ENCODE measurements at places on chromosomes 5 and 9.
A peak's percentile ranks its signal among the peaks of the same experiment; 100 is the strongest.

DNA sequence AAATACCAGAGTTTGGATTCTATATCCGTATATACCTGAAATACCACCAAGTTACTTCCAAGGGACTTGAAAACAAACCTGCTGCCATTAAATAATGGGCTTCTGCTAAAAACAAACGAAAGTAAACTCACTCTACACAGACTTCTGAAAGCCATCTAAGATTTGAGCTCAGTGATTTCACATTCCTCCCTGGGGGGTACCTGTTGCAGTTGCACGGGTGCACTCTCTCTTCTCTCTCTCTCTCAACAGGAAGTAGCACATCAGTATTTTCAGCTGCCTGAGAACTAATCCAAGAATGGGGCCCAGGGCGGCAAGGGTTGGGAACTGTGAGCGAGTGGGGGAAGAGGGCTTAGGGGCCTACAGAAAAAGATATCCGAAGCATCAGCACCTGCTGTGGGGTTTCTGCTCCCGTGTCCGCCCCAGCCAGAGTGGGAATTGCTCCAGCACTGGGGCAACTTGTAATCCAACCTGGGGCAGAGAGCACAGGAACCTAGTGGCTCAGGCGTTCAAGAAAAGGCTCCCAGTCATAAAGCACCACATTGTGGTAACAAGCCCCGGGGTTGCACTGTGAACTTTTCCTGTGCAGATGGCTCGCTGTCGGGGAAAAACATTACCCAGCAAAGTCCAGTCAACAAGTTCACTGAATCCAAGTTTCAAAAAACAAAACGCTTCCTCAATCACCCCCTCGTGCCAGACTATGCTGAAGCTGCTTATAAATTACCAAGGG is 99.8 kb downstream of the EFNA5 start:
- DNase-seq: no peak

- no peak for DNase-seq
These were observed 75.9 kb downstream of the TRIO start for GRCh38 chr5:14218897-14219573.

GRCh38 chr5:181217803-181218062 is 5.3 kb upstream of the TRIM41 start:
- no peak for DNase-seq

GRCh38 chr5:74314906-74315305 is 325.6 kb downstream of the ENC1 start:
- DNase-seq: no peak

DNA sequence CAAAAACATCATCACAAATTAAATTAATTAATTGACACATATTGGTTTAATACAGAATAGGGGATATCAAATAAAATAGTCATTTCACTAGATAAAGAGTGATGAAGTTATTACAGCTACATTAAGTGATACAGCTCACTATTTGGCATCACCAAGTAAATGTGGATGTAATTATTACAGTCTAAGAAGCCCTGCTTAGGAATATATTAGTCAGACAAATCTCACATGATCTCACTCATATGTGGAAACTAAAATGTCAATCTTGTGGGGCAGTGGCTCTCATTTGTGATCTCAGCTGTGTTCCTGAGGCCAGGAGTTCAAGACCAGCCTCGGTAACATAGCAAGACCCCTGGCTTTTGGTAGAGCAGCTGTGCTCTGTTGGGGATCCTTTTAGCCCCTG is 233.4 kb upstream of the RGMB start:
- no peak for DNase-seq

DNA sequence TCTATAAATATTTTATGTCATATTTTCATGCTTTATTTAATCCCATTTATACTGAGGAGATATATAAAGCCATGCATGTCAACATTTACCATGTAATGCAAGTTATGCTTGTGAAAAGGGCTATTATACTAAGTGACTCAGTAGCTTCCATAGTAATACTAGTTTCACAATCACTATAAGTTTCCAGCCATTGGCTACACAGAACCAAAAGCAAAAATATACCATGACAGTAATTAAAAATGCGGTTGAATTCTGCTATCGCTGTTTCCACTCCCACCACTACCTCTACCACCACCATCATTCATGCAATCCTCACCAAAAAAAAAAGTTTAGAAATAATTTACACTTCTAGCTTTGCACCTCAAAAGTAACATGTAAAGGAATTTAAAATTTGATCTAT is 60.2 kb downstream of the MLLT3 start:
- no peak for DNase-seq

DNA sequence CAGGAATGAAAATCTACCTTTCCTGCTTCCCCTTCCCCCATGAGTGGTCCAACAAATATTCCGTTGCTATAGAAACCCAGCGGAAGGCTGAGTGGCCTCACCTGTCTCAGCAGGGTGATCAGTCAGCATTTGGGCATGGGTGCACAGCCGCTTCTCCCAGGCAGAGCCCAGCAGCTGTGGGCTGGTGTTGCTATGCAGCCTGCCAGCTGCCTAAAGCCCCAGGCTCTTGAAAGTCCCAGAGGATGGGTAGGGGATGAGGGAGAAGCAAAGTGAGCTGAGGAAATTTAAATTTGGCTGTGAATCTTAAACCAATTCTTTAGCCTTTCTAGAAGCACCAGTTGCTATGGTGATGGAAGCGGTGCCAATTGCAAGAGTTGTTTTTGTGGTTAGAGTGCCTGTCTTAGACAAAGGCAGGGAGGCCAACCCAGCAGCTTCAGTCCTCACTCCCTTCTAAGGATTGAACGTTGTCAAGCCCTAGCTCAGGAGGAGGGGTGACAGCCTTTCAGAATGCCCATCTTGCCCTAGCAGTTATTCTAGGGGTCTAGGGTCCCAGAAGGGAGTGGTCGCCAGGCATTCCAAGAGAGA is 151.5 kb upstream of the PITX1 start:
- no peak for DNase-seq

DNA sequence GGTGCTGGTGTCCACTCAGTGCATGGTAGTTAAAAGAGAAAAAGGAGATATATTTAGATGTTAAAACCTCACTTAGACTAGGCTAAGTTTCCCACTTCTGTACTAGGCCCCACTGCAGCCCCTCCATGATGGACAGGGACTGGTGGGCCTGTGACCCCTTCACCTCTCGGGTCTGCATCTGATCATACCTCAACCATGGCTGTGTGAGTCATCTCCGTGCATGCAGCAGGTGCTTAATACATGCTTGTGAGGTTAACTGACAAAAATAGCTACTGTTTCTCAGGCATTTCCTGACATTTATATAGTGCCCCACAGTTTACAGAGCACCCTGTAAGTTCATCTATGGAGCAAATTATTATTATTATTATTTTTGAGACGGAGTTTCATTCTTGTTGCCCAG is 8.4 kb upstream of the URM1 start:
- DNase-seq: no peak

GRCh38 chr9:251398-251797 is 36.7 kb downstream of the DOCK8 start:
- DNase-seq: no peak

- no peak for DNase-seq
These were observed 180.0 kb downstream of the FGF18 start for GRCh38 chr5:171599411-171599810.

DNA sequence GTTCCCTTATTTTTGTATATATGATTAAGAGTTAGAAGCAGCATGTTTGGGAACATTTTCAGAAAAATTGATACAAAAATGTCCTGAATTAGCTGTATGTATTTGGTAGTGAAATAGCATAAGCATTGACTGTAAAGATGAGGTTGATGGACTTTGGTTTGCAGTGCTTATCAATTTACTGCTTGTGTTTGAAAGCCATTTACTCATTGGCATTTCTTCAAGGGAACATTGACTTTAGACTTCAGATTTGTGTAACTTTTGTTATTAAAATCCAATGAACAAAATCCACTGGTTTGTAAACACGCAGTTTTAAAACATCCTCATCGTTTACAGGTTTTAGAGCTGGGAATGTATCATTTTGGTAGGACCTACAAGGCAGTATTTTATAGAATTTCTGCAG is 61.3 kb downstream of the KDM4C start:
- DNase-seq: no peak

DNA sequence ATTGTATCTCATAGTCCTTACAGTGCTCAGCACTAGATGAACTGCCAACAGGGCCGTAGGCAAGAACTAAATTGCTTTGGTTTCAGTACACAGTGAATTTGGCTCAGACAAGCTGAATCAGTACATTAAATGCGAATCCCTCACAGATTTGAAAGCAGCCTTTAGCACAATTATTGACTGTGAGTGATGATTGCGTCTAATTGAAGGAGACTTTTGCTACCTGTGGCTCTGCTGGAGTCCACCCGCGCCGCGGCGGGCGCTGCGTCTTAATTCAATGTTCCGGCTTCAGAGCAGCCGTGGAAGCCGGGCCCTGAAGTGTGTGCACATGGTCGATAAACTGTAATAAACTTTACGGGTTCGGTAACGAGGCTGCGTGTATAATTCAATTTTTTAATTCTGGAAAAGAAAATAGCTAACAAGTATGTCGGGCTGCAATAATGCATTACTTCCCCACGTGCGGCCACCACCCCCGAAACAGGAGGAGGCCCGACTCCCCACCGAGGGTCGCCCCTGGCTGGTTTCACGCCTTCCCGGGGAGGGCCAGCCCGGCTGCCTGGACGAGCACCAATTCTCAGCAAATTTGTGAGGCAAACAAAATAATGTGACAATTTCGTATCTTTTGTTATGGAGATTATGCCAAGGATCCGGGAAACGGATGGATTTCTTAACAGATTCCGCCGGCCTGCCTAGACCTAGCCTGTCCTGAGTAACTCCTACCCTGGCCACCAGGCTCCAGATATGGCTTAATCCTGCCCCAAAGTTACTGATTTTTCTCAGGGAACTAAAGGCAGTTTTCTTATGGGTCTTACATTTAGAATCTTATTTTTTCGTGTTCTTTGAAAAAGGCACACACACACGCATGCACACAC is 269.4 kb upstream of the IRX1 start:
- DNase-seq: no peak

GRCh38 chr5:154598021-154598420 is 120.0 kb upstream of the HAND1 start:
- DNase-seq: no peak

DNA sequence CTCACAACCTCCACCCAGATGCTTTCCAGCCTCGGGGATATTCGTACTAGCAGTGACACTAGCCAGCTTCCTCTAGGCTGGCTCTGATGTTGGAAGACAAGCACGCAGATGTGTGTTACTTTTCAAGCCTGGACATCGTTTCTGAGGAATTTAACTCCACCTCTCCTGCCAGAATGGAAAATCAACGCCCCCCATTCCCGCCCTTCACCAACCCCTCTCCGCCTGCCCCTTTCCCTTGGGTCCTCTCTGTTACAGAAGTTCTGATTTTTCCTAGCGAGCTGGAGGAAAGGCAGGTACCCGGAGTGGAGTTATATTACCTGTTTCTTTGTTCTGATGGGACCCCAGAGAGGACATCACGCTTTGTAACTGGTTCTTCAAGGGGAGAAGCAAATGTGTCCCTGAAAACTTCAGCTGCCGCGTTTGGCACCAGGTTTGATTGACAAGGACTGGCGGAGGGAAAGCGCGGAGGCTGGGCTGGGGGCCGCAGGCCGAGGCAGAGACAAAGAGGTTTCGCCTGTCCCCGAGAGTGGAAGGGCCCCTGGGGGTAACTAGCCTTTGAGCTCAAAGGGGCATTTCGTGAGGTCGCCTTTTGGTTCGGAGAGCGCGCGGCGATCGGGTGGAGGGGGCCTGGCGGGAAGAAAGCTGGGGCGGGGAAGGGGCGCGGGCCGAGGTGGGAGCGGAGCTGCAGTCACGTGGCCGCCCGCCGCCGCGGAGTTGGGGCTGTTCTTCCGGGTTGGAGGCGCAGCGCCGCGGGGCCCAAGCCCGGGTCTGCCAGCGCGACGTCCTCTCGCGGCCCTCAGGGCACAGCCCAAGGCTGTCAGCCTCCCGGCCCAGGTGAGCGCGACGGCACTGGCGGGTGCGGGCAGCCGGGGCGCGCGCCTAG is at the start of gene NNT:
TSS of gene NNT (plus strand) at position 720 of the 883 bp plus-strand sequence. CDS start 6,016 bp downstream, outside the sequence.
- peak; percentile 61 for DNase-seq

GRCh38 chr5:159826351-159827214 is 89.7 kb upstream of the ADRA1B start:
- no peak for DNase-seq

DNA sequence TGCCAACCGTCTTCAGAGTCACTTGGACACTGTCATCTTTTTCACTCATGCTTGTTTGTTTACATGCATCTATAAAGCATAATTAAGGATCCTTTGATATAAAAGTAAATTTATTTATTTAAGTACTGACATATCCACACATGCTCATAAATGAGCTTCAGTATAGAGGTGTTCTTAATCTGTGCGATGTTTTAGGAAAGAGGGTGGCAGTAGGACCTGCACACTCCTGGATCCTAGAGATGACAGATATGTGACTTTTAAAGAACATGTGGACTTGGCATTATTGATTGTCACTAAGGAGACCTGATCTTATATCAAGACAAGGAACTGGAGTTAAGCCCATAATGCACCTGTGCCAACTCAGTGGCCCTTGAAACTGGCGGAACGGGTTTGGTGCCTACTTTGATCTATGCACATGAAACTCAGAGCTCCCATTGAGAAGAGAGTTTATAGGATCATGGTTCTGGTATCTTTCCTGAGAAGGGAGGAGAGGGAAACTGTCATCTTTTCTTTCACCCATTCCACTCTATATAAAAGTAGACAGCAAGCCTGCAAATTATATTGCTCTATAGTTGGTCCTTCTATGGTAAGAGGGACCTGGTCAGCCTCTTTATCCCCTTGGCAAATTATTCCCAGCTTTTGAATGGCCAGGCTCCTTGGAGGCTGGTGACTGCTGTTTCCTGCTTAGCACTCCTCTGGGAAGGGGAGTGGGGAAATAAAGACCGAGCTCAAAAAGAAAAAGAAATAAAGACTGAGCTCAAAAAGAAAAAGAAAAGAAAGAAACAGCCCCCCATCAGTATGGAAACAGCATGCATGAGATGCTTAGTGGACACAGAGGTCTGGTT is 57.8 kb upstream of the LIFR start:
- no peak for DNase-seq

DNA sequence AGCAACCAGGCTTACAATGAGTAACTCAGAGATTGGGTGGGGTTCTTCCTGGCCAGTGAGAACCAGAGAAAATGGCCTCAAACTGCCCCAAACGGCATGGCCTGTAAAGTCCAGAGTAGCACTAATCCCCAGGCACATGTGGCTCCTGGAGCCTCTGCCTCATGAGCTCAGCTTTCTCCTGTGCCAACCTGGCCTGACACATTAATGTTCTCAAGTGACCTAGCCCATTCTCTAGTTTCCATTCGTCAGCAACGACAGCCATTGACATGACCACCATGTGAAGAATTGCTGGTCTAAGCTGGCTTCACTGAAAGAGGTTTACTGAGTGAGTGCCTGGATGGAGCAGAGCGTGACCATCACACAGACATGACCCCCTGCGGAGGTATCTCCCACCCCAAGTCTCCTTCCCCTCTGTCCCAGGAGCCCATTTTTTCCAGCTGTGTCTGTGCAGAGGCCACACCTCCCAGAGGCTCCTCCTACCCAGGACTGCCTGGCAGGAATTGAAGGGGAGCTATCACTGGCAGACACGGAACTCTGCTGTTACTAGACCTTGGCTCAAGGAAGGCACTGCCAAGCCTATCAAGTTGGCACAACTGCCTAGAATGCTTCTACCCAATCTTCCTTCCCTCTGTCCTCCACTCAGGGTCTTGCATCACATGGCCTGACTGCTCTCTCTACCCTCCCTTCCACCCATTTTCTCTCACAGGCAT is 59.0 kb upstream of the BOD1 start:
- DNase-seq: no peak
